ENCODE measurements at places on chromosomes 2 and 18.

- DNase-seq, result no peak
These were observed 23.8 kb downstream of the SMAD4 start for GRCh38 chr18:51053814-51054213.

- no peak for DNase-seq
These were observed 354.2 kb downstream of the FBXO15 start for GRCh38 chr18:73793386-73793785.

DNA sequence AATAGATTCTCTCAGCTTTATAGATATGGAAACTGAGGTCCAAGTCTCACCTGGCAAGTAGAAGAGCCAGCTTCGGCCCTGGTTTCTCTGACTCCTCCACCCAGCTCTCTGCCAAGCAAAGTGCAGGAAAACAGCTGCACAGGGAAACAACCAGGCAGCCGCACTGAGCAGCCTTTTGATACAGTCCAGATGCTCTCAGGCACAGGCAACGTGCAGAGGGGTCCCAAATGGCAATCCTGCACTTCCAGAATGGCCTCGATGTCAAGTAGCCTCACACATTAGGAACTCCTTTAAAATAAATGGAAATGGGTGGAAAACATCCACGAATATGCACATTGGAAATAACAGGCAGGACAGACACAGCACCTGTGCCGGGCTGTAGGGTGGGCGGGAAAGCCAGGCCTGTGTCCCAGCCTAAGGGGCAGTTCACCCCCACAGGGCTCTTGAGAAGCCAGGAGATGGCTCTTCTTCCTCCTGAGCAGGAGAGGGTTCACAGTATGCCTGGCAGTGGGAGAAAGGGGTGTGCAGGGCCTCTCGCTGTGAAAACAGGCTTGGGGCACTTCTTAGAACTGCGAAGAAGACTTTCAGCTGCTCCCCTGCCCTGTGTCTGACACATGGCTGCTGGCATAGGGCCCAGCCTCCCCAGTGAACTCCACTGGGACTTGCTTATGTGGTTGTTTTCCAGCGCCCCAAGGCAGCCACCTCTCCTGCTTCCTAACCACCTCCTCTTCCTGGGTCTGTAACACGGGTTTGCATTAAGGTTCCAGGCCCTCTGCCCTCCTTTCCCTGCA is 63.9 kb upstream of the TUBA3E start:
- DNase-seq, result no peak

- no peak for DNase-seq
These were observed 253.5 kb upstream of the TRIB2 start for GRCh38 chr2:12463189-12463588.

GRCh38 chr2:168751104-168751740 is 51.2 kb upstream of the NOSTRIN start:
- DNase-seq, result peak; percentile 46

DNA sequence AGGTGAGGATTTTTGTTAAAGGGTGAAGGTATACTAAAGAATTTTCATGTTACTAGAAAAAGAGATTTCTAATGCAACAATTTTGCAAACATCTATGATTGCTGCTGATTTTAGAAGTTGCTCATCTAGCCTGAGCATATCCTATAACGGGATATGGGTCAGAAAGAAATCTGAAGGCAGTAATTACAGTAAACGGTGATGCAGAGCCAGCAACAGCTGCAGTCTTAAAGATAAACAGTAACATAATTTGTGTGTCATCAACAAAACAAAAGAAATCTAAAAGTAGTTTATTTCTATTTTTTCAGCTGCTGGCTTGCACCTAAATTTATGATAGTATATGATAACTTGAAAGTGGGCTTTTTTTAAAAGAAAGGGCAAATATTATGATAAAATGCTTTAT is 215.7 kb downstream of the SLC4A10 start:
- no peak for DNase-seq

GRCh38 chr2:149741646-149742045 is 154.1 kb upstream of the MMADHC start:
- DNase-seq, result no peak

- DNase-seq, result no peak
These were observed 252.5 kb downstream of the XIRP2 start for GRCh38 chr2:167140767-167141166.

DNA sequence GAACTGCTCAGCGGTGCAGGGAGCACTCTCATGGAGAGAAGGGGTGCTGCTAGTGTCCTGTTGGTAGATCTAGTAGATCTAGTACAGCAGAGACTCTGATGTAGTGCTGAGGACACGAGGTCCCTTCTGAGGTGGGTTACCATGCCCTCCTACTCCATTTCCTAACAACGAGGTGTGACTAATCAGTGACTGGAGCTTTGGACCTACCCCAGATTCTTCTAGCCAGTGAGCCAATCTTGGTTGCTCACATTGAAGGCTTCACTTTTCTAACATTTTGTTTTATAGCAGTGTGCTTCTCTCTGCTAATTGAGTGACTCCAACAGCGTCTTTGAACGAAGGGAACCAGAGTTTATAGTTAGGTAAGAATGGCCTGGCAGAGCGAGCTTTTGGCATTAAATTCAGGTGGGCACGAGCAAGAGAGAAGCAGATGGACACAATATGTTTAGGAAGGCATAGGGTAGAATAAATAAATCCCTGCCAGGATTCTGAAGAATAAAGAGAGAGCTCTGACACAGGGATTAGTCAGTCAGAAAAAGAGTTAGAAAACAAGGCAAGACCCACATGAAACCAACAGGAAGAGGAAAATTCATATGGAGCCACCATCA is 306.0 kb upstream of the RAB12 start:
- DNase-seq, result no peak

GRCh38 chr2:33785201-33786106 is 186.4 kb upstream of the FAM98A start:
- DNase-seq, result no peak

- DNase-seq, result no peak
These were observed 142.3 kb upstream of the ZFP36L2 start for GRCh38 chr2:43368483-43369385.

GRCh38 chr18:1002653-1003178 is 98.0 kb downstream of the ADCYAP1 start:
- no peak for DNase-seq
